ENCODE measurements at places on chromosomes 2 and 18.

DNA sequence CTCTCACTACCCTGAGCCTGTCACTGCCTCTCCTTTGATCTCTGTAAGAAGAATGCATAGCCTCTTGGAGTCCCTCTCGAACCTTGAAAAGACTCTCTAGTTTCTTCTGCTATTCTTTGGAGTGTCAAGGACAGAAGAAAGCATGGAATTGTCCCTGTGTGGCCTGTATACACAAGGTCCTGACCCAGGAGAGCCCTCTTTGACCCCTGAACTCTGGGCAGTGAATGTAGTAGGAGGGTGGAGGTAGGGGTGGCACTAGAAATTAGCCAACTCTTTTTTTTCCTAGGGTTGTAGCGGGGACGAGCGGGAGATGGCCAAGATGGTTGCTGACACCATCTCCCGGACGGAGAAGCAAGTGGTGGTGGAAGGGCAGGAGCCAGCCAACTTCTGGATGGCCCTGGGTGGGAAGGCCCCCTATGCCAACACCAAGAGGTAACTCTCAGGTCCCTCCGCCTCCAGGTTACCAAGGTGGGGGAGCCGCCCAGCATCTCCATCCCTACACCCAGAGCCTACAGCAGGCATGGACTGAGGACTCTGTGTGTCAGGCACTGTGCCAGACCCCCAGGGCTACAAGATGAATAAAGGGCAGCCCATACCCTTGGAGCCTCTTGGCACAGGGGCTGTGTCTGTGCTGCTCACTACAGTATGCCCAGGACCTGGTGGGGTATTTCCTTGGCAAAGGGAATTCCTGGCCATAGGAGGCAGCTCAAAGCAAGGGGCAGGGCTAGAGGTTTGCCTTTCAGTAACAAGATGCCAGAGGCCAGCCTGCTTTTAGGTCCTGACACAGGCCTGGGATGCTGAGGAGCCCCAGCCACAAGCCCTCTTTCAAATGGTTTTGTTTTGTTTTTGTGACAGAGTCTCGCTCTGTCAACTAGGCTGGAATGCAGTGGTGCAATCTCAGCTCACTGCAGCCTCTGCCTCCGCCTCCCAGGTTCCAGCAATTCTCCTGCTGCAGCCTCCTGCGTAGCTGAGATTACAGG, 16.4 kb downstream of the VIL1 start:
- no peak for DNase-seq

GRCh38 chr2:127034883-127035611, 71.9 kb downstream of the BIN1 start:
- DNase-seq: no peak

DNA sequence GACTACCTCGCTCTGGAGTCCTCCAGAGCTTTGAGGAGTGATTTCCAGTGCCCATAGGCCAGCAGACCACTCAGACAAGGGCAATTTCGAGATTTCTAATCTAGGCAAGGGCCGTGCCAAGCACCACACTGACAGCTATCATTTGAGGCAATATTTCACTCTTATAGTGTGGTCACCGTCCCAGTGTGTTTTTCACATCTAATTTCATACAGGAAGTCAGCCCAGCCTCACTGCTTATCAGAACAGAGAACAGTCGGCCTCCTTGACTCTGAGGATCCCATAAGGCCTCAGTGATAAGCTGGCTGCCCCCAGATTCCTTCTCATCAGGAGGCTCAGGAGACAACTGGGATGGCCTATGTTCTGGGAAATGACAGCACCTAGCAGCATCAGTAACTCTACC, 581 bp downstream of the CAPN14 start:
- no peak for DNase-seq

DNA sequence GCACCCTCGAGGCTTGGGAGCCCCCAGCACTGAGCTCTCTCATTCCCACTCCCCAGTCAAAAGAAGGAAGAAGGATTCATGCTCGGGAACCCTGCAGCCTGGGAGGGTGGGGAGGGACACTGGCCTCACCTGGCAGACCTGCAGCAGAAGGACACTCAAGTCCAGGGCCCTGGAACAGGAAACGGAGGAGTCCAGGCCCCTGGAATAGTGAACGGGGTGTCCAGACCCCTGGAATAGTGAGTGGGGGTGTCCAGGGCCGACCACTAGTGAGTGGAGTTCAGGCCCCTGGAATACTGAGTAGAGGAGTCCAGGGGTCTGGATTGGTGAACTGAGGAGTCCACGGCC, 292.5 kb downstream of the NDUFA10 start:
- no peak for DNase-seq

- DNase-seq: no peak
Measured at GRCh38 chr18:41809652-41810051, 145.4 kb upstream of the PIK3C3 start.

DNA sequence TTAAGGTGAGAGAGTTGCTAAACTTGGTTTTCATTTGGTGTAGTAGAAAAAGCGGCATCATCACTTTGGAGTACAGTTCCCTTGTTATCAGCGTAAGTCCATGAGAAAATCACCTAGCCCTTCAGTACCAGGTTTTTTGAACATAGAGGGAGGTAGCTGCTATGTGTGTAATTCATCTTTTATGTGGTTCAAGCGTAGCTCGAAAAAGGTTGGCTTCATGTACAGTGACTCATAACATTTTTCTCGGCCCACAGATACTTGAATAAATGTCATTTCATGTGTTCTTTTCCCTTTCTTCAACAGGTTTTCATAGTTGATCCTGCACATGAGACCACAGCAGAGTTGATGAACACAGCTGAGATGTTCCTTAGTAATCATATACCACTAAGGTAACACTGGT, 43.6 kb downstream of the UGGT1 start:
- DNase-seq: peak; percentile 2

- peak; percentile 81 for DNase-seq
Measured at GRCh38 chr2:237283131-237283928, 130.6 kb downstream of the COL6A3 start.

Data from fibroblast of upper back skin (primary cell).